ENCODE measurements at places on chromosomes 12 and 14. TPM values are rescaled to one million over a fixed set of nuclear protein-coding genes. Genes with fewer than 3 reads are reported as not detected.

A2ML1 gene
- total RNA-seq: not detected

TESPA1 gene
- not detected for total RNA-seq

DNA sequence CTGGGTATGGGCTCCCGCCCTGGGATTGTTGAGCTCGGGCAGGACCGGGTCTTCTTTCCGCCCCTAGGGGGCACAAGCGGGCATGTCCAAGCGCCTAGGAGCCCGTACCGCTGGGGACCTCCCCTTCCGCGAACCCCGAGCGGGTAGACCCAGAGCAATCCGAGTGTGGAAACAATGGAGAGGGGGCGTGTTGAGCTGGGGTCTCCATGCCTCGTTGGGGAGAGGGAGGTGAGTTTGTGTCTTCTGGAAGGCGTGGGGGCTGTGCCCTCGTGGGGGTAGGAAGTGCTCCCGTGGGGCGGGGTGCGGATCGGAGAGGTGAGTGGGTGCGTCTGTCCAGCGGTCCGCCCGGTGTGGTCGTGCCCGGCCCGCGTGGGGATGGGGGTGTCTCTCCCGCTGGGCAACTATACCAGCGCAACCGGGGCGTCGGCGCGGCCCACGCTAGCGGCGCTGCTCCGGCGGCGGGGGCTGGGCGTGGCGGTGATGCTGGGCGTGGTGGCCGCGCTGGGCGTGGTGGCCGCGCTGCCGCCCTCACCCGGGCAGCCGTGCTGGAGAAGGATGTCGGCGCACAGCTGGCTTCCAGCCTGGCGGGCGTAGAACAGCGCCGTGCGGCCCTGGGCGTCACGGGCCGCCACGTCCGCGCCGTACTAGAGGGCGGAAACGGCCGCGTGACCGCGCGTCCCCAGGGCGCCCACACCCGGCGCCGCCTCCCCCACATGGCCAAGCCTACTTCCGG is 12.2 kb downstream of the AGAP2 start:
- no peak for DNase-seq

DNA sequence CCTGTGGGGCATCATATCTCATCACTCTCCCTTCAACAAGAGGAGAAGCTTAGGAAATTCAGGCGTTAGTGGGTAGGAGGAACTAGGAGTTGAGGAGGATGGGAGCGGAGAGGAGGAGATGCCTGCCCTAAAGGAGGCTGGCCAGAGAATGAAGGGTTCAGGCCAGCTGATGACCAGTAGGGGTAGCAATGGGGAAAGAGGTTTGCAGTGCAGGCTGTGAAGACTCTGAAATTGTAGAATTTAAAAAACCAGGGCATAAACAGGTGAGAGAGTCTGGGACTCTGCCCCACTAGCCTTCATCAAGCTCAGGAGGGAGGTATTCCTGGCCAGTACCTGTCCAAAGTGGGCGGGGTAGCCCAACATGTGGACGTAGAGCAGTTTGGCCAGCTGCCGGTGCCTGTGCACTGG is 809 bp downstream of the AP1G2 start:
- no peak for DNase-seq

- no peak for DNase-seq
These were observed 24.3 kb upstream of the OR6J1 start for GRCh38 chr14:22668417-22668816.
